ENCODE measurements at places on chromosomes 1 and 21.

DNA sequence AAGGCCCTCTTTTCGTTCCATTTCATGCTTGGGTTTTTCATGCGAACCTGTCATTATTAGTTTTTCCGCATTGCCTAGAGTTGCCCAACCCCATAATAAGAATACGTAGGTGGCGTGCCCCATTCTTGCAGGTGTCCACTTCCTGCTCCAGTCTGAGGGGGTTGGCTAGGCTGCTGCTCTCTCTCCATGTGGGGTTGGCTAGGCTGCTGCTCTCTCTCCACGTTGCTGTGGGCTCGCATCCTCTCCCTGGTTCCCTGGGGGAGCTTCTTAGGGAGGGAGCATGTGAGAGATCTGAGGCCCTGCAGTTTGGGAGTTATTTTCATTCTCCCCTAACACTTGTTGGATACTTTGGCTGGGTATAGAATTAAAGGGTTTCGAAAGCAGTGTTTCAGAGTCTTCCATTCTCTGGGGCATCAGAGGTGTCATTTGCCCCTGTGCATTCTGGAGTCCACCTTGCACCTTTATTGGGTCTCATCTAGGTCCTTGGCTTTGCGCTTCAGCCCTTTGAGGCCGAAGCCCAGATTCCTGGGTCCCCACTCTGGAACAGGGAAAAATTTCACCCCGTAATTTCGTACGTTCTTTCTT lies 8.6 kb downstream of the C1orf35 start:
- DNase-seq = no peak

DNA sequence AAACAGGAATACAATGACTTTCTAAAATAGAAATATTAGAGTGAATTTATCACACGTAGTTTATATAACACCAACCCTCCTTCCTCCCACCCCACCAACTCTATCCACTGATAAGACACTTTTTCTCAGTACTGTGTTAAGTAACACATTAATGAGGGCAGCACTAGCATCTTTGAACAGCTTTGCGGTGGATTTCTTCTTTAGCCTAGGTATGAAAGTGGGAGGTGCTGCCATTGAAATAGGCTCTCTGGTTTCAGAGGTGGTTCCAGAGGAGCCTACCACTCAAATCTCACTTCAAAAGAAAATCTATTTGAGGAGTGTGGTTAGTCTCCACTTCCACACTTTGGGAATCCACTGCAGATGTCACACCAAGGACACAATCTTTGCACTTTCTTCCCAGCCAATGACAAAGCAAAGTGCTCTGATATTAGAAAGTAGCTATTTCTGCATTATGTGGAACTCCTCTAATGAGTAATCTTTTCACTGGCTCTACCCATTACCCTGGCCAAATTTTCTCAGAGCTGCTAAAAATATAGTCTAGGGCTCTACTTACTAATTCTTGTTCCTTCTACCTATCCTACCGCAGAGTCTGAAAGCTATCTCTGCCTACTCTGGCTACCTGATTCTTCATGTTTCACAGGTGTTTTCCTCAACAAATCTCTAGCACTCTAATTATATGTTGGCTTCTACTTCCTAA lies 1667.8 kb downstream of the MRPL39 start:
- no peak for DNase-seq

- no peak for DNase-seq
These were observed 89.2 kb upstream of the MARK1 start for GRCh38 chr1:220438741-220439140.

- no peak for DNase-seq
These were observed 295.9 kb upstream of the ADGRL4 start for GRCh38 chr1:79302380-79302930.

GRCh38 chr1:156844102-156844501 lies 14.8 kb downstream of the INSRR start:
- DNase-seq = no peak
